ENCODE measurements at places on chromosomes 1 and 21.

GRCh38 chr1:220370041-220370700 is 97.9 kb upstream of the RAB3GAP2 start:
- DNase-seq = no peak

GRCh38 chr1:22722901-22723550 is 12.4 kb downstream of the EPHB2 start:
- DNase-seq = no peak

DNA sequence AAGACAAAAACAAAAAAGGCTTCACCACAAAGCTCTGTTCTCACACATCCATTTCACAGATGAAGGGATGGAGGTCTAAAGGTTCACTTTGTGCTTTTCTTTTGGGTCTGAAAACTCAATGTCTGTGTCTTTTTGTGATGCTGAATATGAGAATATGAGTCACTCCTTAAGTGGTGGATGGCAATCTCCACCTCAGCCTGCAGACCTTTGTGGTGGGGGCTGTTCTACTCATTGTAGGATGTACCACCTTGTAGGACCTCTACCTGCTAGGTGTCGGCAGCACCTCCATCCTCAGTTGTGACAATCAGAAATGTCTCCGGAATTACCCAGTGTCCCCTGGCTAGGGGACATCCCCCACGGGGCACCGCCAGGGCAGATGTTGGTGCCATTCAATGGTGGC is 42.8 kb downstream of the UBASH3A start:
- DNase-seq = no peak

DNA sequence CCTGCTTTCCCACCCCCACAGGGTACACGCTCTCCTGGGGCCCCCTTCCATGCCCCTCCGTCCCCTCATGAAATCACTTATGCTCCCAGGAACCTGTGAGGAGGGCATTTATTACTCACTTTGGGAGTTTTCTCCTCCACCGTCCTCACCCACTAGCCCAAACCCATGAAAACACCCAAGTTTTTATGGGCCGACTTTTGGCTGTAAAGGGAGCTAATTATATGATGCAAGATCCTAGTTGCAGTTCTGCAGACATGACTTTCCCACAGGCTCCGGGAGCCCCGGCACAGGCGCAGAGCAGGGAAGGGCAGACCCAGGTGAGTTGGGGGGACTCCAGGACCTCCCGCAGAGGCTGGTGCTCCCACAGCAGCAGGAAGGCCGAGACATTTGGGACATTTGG is 29.7 kb downstream of the EPHA2 start:
- no peak for DNase-seq

DNA sequence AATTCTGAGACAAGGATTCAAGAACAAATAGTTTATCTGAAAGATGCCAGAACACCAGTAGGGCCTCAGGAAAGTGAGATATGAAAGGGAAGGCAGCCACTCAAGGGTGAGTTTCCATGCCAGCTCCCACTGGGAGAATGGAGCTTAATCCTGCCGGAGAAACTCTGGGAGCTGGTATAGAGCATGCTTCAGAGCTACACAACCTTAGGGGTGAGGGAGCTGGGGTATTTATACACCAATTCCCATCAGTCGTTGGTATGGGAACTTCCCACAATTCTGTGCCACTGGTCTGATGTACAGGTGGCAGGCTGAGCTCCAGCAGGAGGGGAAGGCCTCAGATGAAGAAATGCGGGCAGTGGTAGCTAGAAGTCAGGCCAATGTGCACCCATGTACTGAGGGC is 86.6 kb downstream of the KAZN start:
- no peak for DNase-seq

DNA sequence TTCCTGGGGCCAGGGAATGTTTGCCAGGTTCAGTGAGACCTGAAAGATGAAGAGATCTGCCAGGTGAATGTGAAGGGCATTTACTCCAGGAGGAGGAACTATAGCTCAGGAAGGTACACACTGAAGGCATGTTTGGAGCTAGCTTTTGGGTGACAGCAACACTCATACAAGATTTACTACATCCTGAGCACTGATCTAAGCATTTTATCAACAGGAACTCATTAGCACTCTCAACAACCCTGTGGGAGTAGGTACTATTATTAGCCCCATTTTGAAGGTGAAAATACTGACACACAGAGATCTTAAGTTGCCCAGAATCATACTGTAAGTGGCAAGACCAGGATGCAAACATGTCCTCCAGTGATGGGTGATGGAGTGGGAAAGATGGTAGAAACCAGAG is 6.7 kb downstream of the GADD45A start:
- no peak for DNase-seq

- DNase-seq = no peak
Measured at GRCh38 chr1:38068220-38068979, 21.8 kb upstream of the POU3F1 start.

DNA sequence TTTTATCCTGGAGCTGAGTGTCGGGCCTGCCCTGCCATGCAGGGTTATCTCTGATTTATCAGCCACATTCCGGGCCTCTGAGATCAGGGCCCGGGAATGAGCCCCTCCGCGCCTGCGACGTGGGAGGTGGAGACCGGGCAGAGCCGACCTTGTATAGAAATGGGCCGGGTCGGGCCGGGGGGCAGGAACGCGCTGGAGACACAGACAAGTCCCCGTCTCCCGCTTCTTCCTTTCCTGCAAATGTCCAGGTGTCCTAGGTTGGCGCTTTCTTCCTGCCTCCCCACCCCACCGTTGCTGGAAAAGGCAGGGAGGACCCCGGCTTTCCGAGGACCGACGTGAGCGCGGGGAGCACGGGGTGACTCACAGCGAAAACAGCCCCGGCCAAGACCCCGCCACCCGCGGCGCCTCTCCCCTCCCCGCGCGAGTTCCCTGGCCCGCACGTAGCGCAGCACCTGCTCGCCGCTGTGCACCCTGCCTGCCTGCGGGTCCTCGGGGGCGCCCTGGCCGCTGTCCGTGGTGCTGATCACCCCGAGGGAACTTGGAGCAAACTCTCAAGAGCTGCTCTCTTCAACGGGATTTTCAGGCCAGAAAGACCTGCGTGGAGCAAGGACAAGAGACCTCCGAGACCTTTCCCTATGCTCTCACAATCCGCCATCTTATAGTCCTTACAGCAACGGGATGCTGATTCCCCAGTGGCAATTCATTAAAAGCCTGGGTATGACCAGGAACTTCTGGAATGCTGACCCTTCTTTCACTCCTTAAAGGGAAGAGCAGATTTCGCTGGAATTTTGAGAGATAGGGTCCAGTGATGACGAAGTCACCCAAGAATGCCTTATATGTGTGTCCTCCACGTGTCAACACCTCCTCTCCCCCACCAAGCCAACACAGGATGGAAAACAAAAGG is 475 bp upstream of the NPPB start:
- no peak for DNase-seq

GRCh38 chr1:183604038-183604808 is 14.0 kb upstream of the NCF2 start:
- DNase-seq = no peak

GRCh38 chr1:154772606-154773506 is 97.2 kb downstream of the KCNN3 start:
- no peak for DNase-seq

DNA sequence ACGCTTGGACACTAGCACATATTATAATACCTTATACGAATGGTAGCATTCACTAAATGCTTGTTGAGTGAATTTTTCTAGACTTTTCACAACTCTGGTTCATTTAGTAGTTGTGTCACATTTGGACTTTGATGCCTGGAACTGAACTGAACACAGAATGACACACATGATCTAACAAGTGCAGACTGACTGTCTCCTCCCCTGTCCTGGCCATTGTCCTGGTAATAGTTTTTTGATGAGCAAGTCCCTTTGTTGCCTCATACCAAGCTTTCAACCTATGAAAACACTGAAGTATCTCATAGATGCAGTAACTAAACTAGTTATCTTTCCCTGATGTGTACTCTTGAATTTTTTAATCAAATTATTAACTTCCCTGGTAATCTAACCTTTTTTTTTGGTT is 66.4 kb downstream of the LRRC8D start:
- no peak for DNase-seq

- no peak for DNase-seq
Measured at GRCh38 chr1:220421508-220421907, 106.4 kb upstream of the MARK1 start.

GRCh38 chr1:3787745-3788605 is 8.3 kb downstream of the LRRC47 start:
- DNase-seq = no peak

DNA sequence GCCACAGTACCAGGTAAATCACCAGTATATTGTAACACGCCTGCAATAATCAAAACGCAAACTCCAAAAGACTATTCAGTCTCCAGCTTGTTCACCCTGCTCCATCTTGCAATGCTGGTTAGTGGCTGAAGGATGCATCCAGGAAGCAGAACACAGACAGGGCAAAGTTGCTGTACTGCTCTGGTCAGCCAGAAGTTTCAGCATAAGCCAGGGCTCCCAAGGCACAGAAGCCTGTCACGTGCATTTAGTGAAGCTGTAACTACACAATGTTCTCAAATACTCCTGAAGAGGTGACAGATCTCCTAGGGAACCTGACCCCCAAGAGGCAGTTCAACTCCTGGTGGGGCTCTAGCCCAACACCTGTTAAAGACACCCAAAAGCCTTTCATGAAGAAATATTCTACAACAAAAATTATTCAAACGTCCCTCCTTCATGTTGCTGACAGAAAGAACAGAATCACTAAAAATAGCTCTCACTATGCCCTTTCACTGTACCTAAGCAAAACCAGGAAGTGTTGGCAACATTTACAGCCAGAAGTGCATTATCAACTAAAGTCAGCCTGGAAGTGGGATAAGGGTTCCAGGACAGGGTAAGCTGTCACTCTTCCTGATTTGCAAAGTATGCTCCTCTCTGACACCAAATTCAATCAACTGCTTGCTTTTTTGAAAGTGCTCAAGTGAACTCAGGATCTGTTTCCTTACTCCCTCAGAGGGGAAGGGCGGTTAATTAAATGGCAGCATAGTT is 52.1 kb downstream of the SLC35D1 start:
- DNase-seq = no peak

DNA sequence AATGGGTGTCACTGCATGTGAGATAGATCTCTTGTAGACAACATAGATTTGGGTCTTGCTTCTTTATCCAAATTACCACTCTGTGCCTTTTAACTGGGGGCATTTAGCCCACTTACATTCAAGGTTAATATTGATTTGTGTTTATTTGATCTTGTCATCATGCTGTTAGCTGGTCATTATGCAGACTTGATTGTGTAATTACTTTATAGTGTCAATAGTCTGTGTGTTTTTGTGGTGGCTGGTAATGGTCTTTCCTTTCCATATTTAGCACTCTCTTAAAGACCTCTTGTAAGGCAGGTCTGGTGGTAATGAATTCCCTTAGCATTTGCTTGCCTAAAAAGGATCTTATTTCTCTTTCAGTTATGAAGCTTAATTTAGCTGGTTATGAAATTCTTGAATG is 29.6 kb downstream of the ZNF691 start:
- no peak for DNase-seq

DNA sequence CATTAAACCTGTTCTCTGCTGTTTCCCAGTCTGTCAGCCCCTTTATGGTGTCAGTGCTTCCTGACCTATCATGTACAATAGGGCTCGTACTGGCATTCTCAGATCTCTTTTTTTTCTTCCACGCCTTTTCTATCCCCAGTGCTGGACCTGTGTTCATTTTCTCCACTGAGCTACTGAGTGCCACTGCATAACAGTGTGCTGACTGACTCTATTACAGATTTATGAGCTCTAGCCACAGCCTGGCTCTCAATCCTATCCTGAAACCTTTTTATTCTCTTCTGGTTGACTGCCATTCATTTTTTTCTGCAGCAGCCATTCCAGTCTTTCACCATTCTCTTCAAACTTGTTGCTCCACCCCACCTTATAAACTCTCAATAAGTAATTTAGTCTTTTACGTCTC is 59.6 kb upstream of the MACF1 start:
- DNase-seq = no peak

DNA sequence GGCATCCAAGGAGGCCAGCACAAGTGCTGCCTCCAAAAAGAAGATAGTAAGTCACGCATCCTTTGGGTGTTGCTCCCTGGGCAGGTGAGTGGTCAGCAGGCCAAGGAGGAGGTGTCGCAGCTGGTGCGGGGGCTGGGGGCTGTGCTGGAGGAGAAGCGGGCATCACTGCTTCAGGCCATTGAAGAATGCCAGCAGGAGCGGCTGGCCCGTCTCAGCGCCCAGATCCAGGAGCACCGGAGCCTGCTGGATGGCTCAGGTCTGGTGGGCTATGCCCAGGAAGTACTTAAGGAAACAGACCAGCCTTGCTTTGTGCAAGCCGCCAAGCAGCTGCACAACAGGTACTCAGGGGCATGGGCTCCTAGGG is 4.3 kb downstream of the TRIM46 start:
- no peak for DNase-seq

DNA sequence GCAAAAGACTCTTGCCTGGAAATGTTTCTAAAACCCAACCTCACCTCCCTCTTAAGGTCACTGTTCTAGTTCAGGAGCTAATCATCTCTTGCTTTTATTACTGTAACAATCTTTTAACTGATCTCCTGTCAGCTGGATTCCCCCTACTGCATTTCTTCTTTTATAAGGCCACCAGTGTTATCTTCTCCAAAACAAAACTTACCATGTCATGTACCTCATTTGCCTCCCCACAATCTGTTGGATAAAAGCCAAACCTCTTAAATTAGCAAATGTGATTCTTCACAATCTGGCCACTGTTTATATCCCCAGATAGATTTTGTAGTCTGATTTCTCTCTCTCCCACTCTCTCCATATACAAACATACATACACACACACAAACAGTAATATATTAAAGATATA is 143.3 kb downstream of the DENND1B start:
- no peak for DNase-seq

- DNase-seq = no peak
Measured at GRCh38 chr1:244155661-244156060, 104.6 kb downstream of the ZBTB18 start.

GRCh38 chr1:228508840-228509415 is 21.7 kb downstream of the RNF187 start:
- no peak for DNase-seq

GRCh38 chr1:48227165-48228013 is 4.9 kb downstream of the SLC5A9 start:
- no peak for DNase-seq

DNA sequence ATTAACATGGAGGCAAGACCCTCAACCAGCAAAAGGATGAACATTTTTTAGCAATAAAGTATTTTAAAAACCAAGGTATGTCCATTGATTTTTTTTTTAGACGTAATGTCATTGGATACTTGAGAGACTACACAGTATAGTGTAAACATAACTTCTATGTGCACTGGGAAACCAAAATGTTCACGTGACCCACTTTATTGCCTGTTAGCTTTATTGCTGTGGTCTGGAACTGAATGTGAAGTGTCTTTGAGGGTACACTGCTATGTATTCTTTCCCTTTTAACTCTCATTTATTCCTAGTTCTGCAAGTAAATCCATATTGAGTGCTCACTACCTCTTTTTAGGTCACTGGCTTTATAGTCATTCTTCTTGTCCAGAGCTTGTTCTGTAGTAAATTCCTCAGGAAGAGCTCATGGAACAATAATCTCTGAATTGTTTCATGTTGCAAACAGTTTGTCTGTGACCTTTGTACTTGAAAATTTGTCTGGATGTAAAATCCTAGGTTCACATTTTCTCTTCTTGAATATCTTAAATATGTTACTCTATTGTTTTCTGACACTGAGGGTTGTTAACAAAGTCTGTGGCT is 20.6 kb downstream of the ABCD3 start:
- DNase-seq = peak; percentile 74

- peak; percentile 48 for DNase-seq
Measured at GRCh38 chr21:35738347-35738961, 321.9 kb downstream of the SETD4 start.

- DNase-seq = no peak
Measured at GRCh38 chr1:151839082-151839412, 573 bp downstream of the C2CD4D start.

GRCh38 chr1:199101139-199101538 is 462.3 kb downstream of the PTPRC start:
- DNase-seq = no peak

GRCh38 chr1:232553809-232554208 is 76.1 kb downstream of the SIPA1L2 start:
- DNase-seq = no peak

All from NCI-H187 treated with DMSO at 0.1 percent for 48 hours (cell line).